ENCODE measurements at places on chromosomes 3 and 15. TPM values are rescaled to one million over a fixed set of nuclear protein-coding genes. Genes with fewer than 3 reads are reported as not detected.

GRCh38 chr15:38275959-38276358 lies 23.3 kb downstream of the SPRED1 start:
- no peak for DNase-seq

DNA sequence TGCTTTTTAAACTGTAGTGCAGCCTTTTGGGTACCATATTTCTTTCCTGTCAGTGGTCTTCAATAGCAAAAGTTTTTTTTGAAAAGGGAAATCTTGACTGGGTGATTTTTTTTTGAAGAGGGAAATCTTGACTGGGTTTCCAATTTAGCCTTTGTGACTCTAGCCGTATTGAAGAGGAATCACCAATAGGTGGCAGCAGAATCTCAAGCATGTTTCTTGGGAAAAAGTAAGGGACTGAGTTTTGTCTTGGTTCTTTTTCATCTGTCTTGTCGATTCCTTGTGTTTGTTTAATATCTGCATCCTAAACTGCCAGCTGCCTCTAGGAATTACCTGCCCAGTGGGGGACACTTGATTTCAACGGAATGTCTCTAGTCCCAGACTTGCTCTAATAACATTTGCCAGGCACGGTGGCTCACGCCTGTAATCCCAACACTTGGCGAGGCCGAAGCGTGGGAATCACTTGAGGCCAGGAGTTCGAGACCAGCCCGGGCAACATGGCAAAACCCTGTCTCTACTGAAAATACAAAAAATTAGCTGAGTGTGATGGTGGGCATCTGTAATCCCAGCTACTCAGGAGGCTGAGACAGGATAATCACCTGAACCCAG lies 89.2 kb downstream of the RBPMS2 start:
- peak; percentile 74 for DNase-seq

- DNase-seq, result no peak
Measured at GRCh38 chr3:150691414-150692040, 12.2 kb downstream of the ERICH6 start.

- DNase-seq, result no peak
Measured at GRCh38 chr3:114035896-114036295, 20.4 kb downstream of the CCDC191 start.

DNA sequence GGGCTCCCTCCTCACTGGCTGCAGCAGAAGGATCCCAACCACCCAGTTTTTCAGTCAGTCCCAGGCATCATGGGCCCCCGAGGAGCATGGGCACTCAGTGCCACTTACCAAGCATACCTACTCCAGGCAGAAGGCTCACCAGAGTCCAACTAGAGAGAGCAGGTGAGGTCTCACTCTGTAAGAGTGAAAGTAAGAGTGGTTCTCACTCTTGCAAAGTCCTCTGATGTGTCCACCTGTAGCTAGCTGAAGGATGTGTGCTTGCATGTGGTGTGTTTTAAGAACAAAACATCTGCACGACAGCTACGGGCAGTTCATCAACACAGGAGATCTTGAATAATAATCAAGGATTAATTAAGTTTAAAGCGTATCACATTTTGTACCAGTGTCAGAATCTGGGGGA lies 49.7 kb downstream of the CCK start:
- no peak for DNase-seq

DNA sequence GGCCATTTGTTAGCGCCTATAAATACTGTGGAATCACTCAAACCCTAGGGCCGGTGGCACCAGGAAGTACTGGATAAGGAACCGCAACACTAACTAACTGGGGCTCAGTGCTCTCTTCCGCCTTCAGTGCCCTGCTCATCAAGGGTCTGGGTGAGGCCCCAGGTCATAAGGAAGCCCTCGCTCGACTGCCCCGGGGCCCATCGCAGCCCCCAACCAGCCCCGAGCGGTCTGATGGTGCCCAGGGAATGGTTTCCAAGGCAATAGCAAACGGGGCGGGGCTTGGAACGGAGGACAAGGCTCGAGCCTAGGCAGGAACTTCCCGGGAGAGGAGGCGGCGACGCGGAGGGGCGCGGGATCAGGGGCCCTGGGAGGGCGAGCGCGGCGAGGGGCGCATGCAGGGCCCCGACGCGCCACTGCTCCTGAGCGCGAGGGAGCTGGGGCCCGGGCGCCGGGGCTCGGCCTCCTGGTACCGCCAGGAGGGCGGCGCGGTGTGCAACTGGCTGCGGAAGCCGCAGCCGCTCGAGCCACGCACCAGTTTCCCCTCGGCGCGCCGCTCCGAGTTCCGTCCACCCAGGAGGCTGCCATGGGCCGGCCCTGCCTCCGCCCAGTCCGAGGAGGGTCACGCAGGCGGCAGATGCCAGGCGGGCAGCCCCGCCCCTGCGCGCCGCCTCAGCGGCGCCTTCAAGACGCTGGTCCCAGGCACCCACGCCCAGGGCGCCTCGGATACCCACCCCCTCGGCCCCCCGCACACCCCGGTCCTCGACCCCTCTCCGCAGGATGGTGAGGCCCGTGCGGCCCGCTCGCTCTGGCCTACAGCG lies at the start of gene TTLL3:
TTLL3 (plus strand) TSS at position 648 of the 818 bp plus-strand sequence. CDS start 400 bp downstream, outside the sequence.
- peak; percentile 90 for DNase-seq

DNA sequence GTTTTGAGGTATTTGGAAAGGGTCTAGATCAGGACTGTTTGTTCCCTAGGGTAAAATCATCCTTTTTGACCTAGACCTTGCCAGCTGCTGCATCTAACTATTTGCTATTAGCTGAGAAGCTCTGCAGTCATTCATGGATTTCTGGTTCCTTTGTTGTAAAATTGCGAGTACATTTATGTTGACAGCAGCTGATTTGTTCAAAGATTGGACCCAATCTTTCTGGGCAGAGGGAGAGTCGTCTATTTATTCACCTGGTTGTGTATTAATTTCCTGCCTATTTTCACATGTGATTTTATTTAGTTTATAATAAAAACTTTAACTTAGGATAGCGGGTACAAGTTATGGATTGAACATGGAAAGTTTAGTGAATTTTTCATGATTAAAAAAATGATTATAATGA lies 236.3 kb downstream of the CNTN4 start:
- no peak for DNase-seq

GRCh38 chr15:70514251-70514650 lies 249.1 kb downstream of the UACA start:
- DNase-seq, result no peak

DNA sequence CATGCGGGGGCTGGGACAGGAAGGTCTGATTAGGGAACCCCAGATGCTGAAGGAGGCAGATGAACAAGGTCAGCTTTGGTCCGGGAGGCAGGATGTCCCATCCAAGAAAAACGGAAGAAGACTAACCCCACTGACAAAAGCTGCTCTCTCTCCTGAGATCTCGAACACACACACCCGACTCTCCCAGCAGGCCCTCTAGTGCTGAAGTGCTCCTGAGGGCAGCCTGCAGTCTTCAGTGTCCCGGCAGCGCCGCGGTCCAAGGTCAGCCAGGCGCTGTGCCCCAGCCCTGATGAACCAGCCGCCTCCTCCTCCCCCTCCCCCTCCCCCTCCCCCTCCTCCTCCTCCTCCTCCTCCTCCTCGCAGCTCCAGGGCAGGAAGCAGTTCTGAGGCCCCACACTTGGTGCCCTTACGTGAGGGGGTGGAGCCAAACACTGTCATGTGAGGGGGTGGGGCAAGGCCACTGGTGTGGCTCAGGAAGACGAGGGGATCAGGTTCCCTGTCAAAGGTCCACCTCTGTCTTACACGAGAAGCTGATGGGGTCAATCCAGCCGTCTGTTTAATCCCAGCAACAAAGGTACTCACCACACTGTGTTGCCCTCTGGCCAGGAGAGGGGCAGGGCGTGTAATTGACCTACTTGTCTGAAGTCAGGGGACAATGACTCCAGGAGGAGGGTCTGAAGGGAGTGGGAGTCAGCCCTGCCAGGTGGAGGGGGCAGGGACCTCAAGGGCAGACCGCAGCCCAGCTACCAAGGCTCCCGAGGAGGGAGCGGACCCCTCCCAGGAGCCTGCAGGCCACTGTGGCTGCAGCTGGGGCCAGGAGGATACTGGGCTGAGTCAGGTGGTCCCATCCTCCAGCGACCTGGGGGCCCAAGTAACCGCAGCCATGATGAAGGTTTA lies 34.3 kb downstream of the PRR23E start:
- no peak for DNase-seq

DNA sequence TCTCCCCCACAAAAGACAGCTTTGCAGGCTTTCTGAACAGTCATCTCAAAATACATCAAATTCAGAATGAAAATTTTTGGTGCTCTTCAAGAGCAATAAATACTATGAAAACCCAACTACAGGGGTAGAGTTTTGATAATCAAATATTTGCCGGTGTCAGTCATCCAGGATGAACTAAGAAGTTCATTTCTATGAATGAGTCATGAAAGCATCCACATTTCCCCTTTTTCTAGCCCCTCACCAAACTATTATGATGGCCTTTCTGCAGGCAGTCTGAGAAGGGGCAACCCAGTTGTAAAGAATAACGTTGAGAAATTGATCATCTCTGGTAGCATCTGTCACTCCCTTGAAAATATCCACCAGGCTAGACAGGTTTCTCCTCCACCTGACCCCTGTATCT lies 3.1 kb upstream of the LPCAT4 start:
- no peak for DNase-seq

DNA sequence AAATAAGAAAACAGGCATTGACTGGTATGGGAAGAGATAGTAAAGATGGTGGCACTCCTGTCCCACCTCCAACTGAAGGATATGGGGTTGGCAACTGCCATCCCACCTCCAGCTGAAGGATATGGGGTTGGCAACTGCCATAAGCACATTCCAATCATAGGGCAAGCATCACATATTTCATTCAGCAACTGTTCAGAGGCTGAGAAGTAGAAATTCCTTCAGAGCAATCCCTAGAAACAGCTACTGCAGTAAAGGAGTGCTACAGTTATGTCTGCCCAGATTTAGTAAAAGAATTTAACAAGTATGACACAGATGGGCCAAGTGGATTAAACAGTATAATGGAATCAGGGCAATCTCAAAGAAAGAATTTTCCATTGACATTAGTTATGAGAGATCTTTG lies 156.8 kb downstream of the IMPG2 start:
- DNase-seq, result no peak

GRCh38 chr3:177405191-177405672 lies 207.9 kb upstream of the TBL1XR1 start:
- DNase-seq, result no peak

DNA sequence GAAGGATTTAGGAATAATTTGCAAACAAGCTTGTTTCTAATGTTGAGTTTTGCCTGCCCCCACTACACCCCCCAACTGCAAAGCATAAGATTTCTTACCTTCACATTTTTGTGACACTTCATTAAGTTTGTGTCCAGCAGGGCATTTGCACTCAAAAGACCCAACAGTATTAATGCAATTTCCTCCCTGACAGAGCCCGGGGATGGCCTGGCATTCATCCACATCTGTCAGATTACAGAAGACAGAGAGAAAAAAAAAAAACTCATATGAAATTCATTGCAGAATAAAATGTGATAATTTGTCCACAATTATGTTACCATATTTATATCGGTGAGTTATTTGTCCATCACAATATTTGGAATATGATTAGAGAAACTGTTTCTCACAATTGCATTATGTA lies 111.5 kb downstream of the FBN1 start:
- DNase-seq, result no peak

- peak; percentile 63 for DNase-seq
Measured at GRCh38 chr15:70566047-70566835, 197.1 kb downstream of the UACA start.

GRCh38 chr15:49831206-49831965 lies 210.5 kb downstream of the DTWD1 start:
- DNase-seq, result no peak

- DNase-seq, result no peak
Measured at GRCh38 chr3:117916839-117917238, 1117.8 kb downstream of the IGSF11 start.

DNA sequence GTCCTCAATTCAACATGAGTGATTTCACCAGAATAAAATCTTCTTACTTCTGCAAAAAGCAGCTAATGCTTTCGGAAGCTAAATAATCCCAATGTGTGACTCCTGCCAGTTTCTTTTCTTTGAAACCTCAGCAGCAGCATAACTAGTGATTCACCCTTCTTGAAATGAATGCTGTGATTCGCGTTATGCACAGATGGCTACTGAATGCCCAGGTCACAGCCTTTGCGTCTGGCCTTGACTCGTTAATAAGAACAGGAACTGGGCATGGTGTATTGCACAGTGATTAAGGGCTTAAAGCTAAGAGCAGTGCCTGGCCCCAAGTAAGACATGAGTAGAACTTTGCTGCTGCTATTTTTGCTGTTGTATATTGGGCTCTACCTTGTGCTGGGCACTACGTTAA lies 19.0 kb downstream of the CGNL1 start:
- peak; percentile 21 for DNase-seq

- DNase-seq, result no peak
Measured at GRCh38 chr3:151113343-151113742, 27.9 kb downstream of the MED12L start.

DNA sequence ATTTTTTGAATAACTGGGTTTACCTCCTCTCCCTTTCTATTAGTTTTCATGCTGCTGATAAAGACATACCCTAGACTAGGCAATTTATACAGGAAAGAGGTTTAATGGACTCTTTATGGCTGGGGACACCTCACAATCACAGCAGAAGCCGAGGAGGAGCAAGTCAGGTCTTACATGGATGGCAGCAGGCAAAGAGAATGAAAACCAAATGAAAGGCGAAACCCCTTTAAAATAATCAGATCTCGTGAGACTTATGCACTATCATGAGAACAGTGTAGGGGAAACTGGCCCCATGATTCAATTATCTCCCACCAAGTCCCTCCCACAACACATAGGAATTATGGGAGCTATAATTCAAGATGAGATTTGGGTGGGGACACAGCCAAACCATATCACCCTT lies 2.0 kb upstream of the RSL24D1 start:
- no peak for DNase-seq

DNA sequence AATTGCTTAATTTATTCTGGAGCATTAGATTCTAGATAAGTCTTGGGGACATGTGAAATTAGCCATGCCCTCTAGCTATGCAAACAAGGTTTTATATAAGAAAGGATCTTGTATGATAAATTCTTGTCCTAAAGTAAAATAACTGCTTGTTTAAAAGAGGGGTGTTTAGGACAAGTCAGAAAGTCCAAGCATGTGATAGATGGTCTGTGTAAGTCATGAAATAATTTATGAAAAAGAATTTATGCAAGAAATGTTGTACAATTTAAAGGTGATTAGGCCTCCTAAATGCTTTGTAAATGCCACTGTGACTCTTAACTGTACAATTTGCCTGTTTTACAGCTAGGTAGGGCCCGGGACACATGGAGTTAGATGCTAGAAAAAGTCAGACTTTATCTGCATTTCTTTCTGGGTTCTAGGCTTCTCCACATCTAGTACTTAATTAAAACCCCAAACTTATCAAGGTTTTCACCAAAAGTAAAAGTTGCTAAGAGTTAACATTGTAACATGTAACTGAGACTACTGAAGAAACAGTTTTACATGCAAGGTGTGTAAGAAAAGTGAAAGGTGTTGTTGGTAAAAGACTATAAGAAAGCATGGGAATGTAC lies 13.2 kb downstream of the LINS1 start:
- no peak for DNase-seq

The PLSCR2 gene
- not detected for polyA plus RNA-seq

The THPO gene
- polyA plus RNA-seq, result 1.8 TPM
